ENCODE measurements at places on chromosomes 7 and 10. TPM values are rescaled to one million over a fixed set of nuclear protein-coding genes. Genes with fewer than 3 reads are reported as not detected.

Gene FAM180A
- total RNA-seq: 2.1 TPM

- peak; percentile 24 for DNase-seq
- H3K4me1 ChIP-seq: peaks cover 5% of the 10 kb centered on the region
- no peak overlapping the region for H3K4me3 ChIP-seq
- H3K27ac ChIP-seq: no peak overlapping the region
- H3K27me3 ChIP-seq: no peaks in the 10 kb centered on the region
Observed at GRCh38 chr7:115356139-115356746, 434.3 kb downstream of the MDFIC start.

DNA sequence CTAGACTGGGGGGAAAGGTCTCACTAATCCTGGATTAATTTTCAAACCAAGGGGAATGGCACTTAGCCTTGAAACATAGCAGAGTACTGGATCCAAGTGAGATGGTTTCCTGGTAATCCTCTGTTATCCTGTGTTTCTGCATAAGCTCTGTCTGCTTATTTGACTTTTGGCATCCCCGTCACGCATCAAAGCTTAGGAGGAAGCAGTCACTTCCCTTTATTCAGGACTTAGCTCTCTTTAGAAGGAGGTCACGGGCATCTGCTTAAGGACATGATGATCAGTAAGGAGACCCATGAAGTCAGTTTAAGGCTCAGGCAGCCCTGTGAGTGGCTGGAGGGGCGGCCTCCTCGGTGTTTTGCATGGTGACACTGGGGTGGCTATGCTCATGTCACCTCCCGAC lies 30.0 kb downstream of the TSPAN15 start:
- DNase-seq: peak; percentile 41
- peak overlapping the region; percentile 84 for H3K27ac ChIP-seq
- peaks cover 14% of the 10 kb centered on the region for H3K4me1 ChIP-seq
- H3K27me3 ChIP-seq: no peaks in the 10 kb centered on the region

DNA sequence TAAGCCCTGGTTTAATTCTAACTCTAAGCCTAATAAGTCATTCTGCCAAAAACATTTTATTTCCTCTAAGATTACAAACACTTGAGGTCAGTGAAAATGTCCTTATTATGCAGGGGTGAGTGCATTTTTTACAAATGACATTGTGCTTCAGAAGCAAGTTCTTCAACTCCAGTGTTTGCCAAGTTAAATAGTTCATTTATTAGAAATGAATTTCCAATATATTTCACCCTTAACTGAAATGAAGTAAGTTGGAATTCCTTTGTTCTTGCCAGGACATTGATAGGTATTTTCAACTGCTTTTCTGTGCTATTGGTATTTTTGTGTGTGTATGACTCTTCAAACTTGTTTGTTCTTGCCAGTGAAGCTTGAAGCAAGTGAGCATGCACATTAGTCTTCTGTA lies 89.5 kb upstream of the CCDC6 start:
- no peaks in the 10 kb centered on the region for H3K36me3 ChIP-seq
- no peaks in the 10 kb centered on the region for H3K4me1 ChIP-seq
- H3K27me3 ChIP-seq: no peaks in the 10 kb centered on the region
- no peak overlapping the region for H3K4me3 ChIP-seq
- no peak for DNase-seq

Gene SRRM3
- 0.14 TPM for total RNA-seq

Measured in lung (tissue), 17 donors.